Smooth muscle cell of the umbilical artery (primary cell): ENCODE measurements at places on chromosomes 7 and 10. TPM values are rescaled to one million over a fixed set of nuclear protein-coding genes. Genes with fewer than 3 reads are reported as not detected.

Gene SCIN
- total RNA-seq = 6.2 and 11.3 TPM in 2 replicates

Gene CUBN
- 0.89 and 4.8 TPM in 2 replicates for total RNA-seq

Gene CARD11
- total RNA-seq = 2.8 and 3.0 TPM in 2 replicates

Gene PAPOLB
- 0.05 TPM in 1 of 2 replicates, not detected in the other for total RNA-seq
